ENCODE measurements at places on chromosomes 2 and 18. TPM values are rescaled to one million over a fixed set of nuclear protein-coding genes. Genes with fewer than 3 reads are reported as not detected.

PCARE gene
- polyA plus RNA-seq = 0.08 TPM

FSHR gene
- 0.60 TPM for polyA plus RNA-seq

PRKAG3 gene
- 7.4 TPM for polyA plus RNA-seq

LAPTM4A gene
- 385 TPM for polyA plus RNA-seq

MARS2 gene
- polyA plus RNA-seq = not detected

SMC6 gene
- 52.1 TPM for polyA plus RNA-seq

All from muscle of arm (tissue), 14 donors.